ENCODE measurements at places on chromosomes 6 and 20. TPM values are rescaled to one million over a fixed set of nuclear protein-coding genes. Genes with fewer than 3 reads are reported as not detected.

GRCh38 chr20:15882553-15882952 lies 690.7 kb downstream of the KIF16B start:
- DNase-seq: no peak
- no peaks in the 10 kb centered on the region for H3K27me3 ChIP-seq
- no peaks in the 10 kb centered on the region for H3K4me1 ChIP-seq
- H3K27ac ChIP-seq: no peak overlapping the region

GRCh38 chr6:128316258-128316929 lies 204.0 kb downstream of the PTPRK start:
- H3K4me1 ChIP-seq: peaks cover 89% of the 10 kb centered on the region
- H3K27me3 ChIP-seq: no peaks in the 10 kb centered on the region
- no peak for DNase-seq
- no peaks in the 10 kb centered on the region for H3K36me3 ChIP-seq
- no peak overlapping the region for H3K4me3 ChIP-seq

DNA sequence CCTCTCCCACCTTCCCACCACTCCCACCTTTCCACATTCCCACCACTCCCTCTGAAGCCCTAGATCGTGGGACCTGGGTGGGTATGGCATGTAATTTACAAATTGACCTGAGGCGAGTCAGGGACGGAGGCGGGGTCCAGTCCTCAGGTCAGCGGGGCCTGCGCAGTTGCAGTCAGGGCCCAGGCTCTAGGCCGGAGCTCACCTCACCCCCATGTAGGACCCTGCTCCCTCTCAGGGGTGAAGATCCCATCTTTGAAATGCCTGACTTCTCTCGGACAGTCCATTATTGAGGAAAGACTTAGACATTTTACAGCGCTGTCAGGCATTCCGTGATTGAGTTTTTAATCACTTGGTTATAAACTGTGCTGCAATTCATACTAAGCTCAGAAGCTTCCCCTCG lies 10.5 kb downstream of the THBS2 start:
- H3K36me3 ChIP-seq: no peaks in the 10 kb centered on the region
- no peaks in the 10 kb centered on the region for H3K4me1 ChIP-seq
- H3K27ac ChIP-seq: no peak overlapping the region
- no peak for DNase-seq
- no peak overlapping the region for H3K4me3 ChIP-seq

DNA sequence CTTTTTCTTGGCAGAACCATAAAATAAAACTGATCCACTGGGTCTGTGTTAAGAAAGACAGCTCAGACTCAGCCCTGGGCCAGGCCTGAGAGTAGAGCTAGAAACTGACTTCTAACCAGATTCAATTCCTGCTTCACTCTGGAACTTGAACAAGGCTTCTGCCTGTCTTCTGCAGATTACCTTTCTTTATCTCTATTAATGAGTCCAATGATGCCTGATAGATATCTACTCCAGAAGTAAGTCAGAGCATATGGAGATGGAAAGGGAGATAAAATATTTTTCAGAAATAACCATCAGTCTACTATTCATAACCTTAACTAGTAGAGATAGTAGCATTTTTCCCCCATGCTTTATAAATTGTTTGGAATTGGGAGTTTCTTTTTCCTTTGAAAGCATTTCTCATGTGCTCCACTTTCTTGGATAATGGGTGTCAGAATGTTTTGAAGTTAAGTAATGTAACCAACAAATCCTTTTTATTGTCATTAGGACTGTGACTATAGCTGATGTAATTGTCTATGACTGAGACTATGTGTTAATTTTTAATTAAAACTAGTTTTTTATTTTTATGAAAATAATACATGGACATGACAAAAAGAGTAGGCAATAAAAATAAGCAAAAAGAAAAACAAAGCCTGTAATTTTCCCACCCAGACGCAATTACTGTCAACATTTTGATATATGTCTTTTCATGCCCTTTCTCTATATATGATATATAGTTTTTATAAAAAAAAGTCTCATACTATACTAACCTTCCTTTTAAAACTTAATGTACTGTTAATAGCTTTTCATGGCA lies 7.2 kb downstream of the SOBP start:
- H3K27ac ChIP-seq: no peak overlapping the region
- H3K36me3 ChIP-seq: no peaks in the 10 kb centered on the region
- no peak overlapping the region for H3K4me3 ChIP-seq
- H3K27me3 ChIP-seq: no peaks in the 10 kb centered on the region
- H3K4me1 ChIP-seq: peaks cover 42% of the 10 kb centered on the region

GRCh38 chr20:45450097-45450818 lies 19.3 kb upstream of the WFDC2 start:
- H3K27ac ChIP-seq: no peak overlapping the region
- H3K4me1 ChIP-seq: no peaks in the 10 kb centered on the region
- H3K4me3 ChIP-seq: no peak overlapping the region
- peak; percentile 54 for DNase-seq
- no peaks in the 10 kb centered on the region for H3K36me3 ChIP-seq

The SMAP1 gene
- 37.7 TPM for total RNA-seq

The BNIP5 gene
- total RNA-seq: 0.12 TPM

GRCh38 chr6:13832778-13833177 lies 18.4 kb upstream of the MCUR1 start:
- no peaks in the 10 kb centered on the region for H3K27me3 ChIP-seq
- no peak overlapping the region for H3K27ac ChIP-seq
- no peak overlapping the region for H3K4me3 ChIP-seq
- DNase-seq: no peak
- no peaks in the 10 kb centered on the region for H3K4me1 ChIP-seq

The OR2B6 gene
- not detected for total RNA-seq

The GABRR1 gene
- total RNA-seq: not detected

DNA sequence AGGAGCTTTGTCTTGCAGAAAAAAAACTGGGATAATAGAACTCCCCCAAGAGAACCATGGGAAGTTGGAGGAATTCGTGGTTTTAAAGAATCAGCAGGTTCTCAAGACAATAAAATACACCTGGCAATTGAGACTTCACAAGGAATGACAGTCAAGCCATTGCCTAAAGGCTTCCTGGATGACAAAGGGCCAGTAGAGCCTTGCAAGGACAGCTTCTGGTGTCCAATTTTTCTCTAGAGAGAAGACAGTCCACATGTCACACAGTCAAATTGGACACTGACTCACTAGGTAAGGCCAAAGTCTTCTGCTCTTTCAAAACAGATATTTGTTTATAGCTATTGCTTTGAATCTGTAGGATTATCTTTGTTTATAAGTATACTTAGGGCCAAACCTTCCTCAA lies 80.3 kb upstream of the BMP5 start:
- H3K4me1 ChIP-seq: no peaks in the 10 kb centered on the region
- H3K36me3 ChIP-seq: no peaks in the 10 kb centered on the region
- no peak overlapping the region for H3K27ac ChIP-seq

GRCh38 chr20:25204550-25205276 lies 9.2 kb downstream of the ENTPD6 start:
- no peaks in the 10 kb centered on the region for H3K36me3 ChIP-seq
- no peak overlapping the region for H3K27ac ChIP-seq
- no peaks in the 10 kb centered on the region for H3K4me1 ChIP-seq
- DNase-seq: no peak
- no peaks in the 10 kb centered on the region for H3K27me3 ChIP-seq

GRCh38 chr6:167828325-167828956 lies 1.7 kb downstream of the AFDN start:
- H3K27me3 ChIP-seq: no peaks in the 10 kb centered on the region
- no peaks in the 10 kb centered on the region for H3K36me3 ChIP-seq
- peaks cover 43% of the 10 kb centered on the region for H3K4me1 ChIP-seq
- peak overlapping the region; percentile 68 for H3K27ac ChIP-seq

- H3K4me3 ChIP-seq: no peak overlapping the region
- H3K27me3 ChIP-seq: no peaks in the 10 kb centered on the region
- H3K36me3 ChIP-seq: peaks cover 89% of the 10 kb centered on the region
- no peak for DNase-seq
These were observed 8.5 kb downstream of the RBM38 start for GRCh38 chr20:57399587-57400155.

DNA sequence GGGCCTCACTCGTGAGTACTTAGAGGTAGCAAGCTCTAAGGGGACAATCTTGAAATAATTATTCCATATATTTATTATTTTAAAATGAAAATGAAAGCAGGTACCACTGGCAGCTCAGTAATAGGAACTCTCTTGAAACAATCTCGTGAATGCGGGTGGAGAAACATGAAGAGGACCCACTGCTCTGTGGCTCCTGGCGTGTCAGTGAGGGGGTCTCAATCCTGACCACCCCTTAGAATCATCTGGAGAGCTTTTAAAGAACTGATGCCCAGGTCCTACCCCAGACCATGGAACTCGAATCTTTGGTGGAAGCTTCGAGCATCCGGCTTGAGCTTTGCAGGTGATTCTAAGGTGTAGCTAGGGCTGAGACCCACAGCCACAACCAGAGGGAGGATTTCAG lies 23.9 kb upstream of the PXDC1 start:
- H3K4me3 ChIP-seq: no peak overlapping the region
- H3K36me3 ChIP-seq: no peaks in the 10 kb centered on the region
- H3K27ac ChIP-seq: no peak overlapping the region
- DNase-seq: no peak
- no peaks in the 10 kb centered on the region for H3K4me1 ChIP-seq

GRCh38 chr20:23099791-23100719 lies 13.9 kb upstream of the CD93 start:
- no peak overlapping the region for H3K27ac ChIP-seq
- no peaks in the 10 kb centered on the region for H3K27me3 ChIP-seq
- H3K4me3 ChIP-seq: no peak overlapping the region
- no peaks in the 10 kb centered on the region for H3K4me1 ChIP-seq
- no peak for DNase-seq

The ATP9A gene
- 15.2 TPM for total RNA-seq

The EMILIN3 gene
- 1.3 TPM for total RNA-seq

DNA sequence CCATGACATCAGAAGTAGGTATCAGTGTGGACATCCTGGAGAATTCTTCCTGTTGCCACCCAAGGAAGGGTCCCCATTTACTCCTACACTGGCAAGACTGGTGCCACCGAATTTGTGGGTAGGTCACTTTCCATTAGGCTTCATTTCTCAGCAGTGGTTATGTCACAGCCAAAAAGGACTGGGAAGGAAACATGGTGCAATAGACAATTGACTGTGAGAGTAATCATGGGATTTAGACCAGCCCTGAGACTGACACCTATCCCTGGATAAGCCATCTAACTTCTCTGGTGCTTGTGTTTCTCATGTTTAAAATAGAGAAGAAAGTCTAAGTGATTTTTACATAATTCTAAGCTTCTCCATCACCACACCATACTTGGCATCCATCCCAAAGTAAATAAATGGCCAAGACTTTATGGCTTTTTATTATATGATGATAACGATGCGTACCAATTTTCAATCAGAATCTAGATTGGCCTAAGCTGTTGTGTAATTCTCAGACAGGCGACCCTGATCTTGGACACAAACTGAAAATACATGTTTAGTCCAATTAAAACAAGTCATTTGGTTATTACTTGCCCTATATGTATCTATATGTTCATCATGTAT lies 10.2 kb downstream of the SMPDL3A start:
- H3K27me3 ChIP-seq: no peaks in the 10 kb centered on the region
- H3K27ac ChIP-seq: no peak overlapping the region
- no peak overlapping the region for H3K4me3 ChIP-seq
- H3K4me1 ChIP-seq: peaks cover 13% of the 10 kb centered on the region
- H3K36me3 ChIP-seq: no peaks in the 10 kb centered on the region
- DNase-seq: no peak

- DNase-seq: peak; percentile 96
- no peaks in the 10 kb centered on the region for H3K27me3 ChIP-seq
- no peak overlapping the region for H3K27ac ChIP-seq
- peaks cover 5% of the 10 kb centered on the region for H3K4me1 ChIP-seq
- no peaks in the 10 kb centered on the region for H3K36me3 ChIP-seq
These were observed 116.4 kb downstream of the MYLK4 start for GRCh38 chr6:2634139-2634964.

DNA sequence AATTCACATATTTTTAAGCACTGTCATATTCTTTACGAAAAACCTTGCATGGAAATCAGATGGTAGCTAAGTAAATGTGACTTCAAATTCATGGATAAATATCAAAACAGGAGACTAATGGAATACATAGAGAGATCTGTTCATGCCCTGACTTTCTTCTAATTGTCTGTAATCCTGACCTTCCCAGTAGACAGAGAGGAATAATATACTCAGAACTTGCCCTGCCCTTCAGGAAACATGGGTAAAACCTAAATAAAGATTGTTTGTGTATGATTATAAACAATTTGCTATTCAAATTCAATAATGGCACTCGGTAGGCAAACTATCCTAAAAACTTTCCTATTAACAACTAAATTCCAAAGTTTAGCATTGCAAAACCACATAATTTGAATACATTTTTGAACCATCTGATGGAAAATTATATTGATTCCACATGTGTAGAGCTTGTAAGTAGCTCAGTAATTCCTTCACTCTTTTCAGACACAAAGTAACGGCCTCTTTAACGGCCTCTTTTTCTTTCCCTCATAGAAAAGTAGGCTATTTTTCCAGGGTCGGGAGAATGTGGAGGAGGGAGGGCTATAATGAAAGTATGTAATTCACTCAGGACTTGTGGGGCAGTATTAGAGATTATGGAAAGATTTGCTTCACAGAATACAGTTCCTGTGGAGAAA lies 227.6 kb downstream of the ALDH8A1 start:
- no peak overlapping the region for H3K4me3 ChIP-seq
- H3K27me3 ChIP-seq: no peaks in the 10 kb centered on the region
- H3K27ac ChIP-seq: no peak overlapping the region
- peaks cover 18% of the 10 kb centered on the region for H3K4me1 ChIP-seq

- no peaks in the 10 kb centered on the region for H3K36me3 ChIP-seq
- H3K4me1 ChIP-seq: peaks cover 10% of the 10 kb centered on the region
- peak; percentile 29 for DNase-seq
- H3K4me3 ChIP-seq: no peak overlapping the region
- no peaks in the 10 kb centered on the region for H3K27me3 ChIP-seq
- no peak overlapping the region for H3K27ac ChIP-seq
These were observed 380.2 kb downstream of the LAMA2 start for GRCh38 chr6:129263176-129263575.

All from cardiac muscle cell (in vitro differentiated cells and primary cell).